Ovary (tissue), 10 donors: ENCODE measurements at places on chromosomes 16 and 17.
A peak's percentile ranks its signal among the peaks of the same experiment; 100 is the strongest.

DNA sequence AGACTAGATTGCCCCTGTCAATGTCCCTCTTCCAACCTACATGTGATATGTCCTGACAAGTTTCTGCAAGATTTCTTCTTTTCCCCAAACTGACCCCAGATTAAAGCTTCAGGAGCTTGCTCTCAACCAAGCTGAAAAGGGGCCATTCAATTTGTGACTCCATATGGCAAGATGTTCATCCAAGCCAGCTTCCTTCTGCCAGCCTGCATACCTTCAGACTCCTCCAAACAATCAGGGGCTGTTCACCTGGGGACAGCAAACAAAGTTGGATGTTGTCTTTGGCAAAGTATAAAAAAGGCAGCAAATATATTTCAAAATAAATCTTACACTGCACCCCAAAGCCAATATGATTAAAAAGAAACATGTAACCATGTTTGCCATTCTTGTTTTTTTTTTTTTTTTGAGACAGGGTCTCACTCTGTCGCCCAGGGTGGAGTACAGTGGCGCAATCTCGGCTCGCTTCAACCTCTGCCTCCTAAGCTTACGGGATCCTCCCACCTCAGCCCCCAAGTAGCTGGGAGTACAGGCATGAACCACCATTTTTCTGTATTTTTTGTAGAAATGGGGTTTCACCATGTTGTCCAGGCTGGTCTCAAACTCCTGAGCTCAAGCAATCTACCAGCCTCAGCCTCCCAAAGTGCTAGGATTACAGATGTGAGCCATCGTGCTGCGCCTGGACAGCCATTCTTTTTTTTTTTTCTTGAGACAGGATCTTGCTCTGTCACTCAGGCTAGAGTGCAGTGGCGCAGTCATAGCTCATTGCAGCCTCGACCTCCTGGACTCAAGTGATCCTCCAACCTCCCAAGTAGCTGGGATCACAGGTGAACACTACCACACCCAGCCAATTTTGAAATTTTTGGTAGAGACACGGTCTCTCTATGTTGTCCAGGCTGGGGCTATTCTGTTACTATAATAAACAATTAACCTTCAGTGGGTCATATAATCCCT is 50.0 kb upstream of the AKAP1 start:
- DNase-seq, result no peak

- DNase-seq, result peak; percentile 45
Measured at GRCh38 chr17:6995500-6996255, at the start of gene ALOX12. Gene ALOX12, plus strand, starts transcription at chr17:6996049. Its CDS starts 69 bp downstream, at chr17:6996118.

GRCh38 chr17:51056813-51057510 is 63.7 kb downstream of the SPAG9 start:
- DNase-seq, result no peak

- DNase-seq, result peak; percentile 67
Measured at GRCh38 chr17:1043601-1044251, 46.8 kb downstream of the TIMM22 start.

- peak; percentile 68 for DNase-seq
Measured at GRCh38 chr17:44198721-44199552, 747 bp downstream of the ATXN7L3 start.

GRCh38 chr16:67149276-67150046 is 1.3 kb downstream of the B3GNT9 start:
- no peak for DNase-seq

- peak; percentile 15 for DNase-seq
Measured at GRCh38 chr16:48386559-48387312, 1.5 kb upstream of the SIAH1 start.

DNA sequence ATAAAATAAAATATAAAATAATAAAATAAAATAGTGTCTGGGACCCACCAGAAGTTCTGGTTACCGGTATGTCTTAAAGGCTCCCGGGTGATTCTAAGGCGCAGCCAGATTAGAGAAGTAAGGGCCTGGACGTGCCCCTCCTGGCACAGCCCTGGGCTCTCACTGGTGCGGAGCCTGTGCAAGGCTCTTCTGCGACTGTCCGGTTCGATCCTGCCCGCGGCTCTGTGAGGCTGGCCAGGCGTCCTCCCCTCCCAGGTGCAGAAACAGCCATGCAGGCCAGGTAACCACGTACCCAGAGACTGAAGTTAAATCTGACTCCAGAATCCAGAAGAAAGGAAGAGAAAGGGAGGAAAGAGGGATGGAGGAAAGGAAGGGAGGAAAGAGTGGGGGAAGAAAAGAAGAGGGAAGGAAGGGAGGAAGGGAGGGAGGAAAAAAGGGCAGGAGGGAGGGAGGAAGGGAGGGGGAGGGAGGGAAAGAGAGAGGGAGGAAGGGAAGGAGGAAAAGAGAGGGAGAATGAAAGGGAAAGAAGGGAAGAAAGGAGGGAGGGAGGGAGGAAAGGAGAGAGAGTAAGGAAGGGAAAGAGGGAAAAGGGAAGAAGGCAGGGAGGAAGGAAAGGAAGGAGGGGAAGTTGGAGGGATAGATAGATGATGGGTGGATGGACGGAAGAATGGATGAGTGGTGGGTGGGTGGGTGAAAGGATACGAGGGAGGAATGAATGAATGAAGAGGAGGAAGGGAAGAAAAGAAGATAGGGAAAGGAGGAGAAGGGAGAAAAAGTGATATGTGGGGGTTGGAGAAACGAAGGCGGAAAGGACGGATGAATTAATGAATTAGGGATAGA is 42.3 kb downstream of the C16orf82 start:
- no peak for DNase-seq

- no peak for DNase-seq
Measured at GRCh38 chr16:31875112-31875803, 1.7 kb downstream of the ZNF267 start.
